ENCODE measurements at places on chromosomes 2 and 18. TPM values are rescaled to one million over a fixed set of nuclear protein-coding genes. Genes with fewer than 3 reads are reported as not detected.

DNA sequence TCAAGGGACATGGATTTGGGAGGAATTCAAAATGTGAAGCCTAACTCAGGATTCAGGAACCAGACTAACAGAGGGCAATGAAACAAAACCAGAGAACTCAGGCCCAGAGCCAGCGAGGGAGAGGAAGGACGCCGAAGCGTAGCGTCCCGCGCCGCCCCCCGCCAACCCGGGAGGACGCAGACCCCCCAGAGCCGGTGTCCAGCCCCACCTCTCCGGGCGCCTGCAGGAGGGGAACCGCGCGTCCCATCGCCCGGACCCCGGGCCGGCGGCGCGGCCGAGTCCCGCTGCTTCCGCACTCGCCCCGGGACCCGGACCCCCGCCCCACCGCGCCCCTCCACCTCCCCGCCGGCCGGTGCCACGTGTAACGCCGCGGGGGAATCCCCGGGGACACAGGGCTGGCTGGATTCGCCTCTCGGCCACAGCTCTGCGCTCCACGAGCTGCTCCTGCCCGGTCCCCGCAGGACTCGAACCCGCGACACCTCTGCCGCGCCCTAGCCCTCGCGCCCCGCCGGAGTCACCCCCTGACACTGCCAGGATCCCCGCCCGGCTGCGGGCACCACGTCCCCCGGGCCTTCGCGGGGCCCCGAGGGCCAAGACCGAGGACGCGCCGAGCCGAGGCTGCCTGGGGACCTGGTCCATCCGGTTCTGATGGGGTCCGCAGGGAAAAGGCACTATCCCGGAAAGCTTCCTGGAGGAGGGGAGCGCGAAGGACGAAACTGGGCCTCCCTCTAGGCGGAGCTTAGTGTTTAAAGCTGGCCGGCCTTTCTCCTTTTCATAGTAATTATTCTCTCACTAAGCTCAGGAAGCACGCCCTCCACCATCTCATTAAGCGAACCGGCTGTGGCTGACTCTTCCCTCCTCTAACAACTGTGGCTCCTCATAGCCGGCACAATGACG, 40.4 kb upstream of the FAM124B start:
- no peak for DNase-seq

Gene TGOLN2
- 48.0 TPM for total RNA-seq

- no peak for DNase-seq
Observed at GRCh38 chr2:130911482-130911881, 74.8 kb downstream of the ARHGEF4 start.

- DNase-seq = no peak
Observed at GRCh38 chr2:97732436-97733340, 19.3 kb downstream of the ZAP70 start.

- no peak for DNase-seq
Observed at GRCh38 chr2:237864940-237865622, 5.7 kb downstream of the RAMP1 start.

Gene AKAIN1
- not detected for total RNA-seq
